Left cardiac atrium (tissue), 4 donors: ENCODE measurements at places on chromosomes 2 and 18. TPM values are rescaled to one million over a fixed set of nuclear protein-coding genes. Genes with fewer than 3 reads are reported as not detected.

The SATB2 gene
- 2.4 TPM for total RNA-seq

The CHRNG gene
- not detected for total RNA-seq

The CASP8 gene
- total RNA-seq, result 5.4 TPM

The PSMA8 gene
- not detected for total RNA-seq

The ANTXR1 gene
- 39.9 TPM for total RNA-seq

The LRP1B gene
- 1.2 TPM for total RNA-seq

The C2orf81 gene
- total RNA-seq, result 0.59 TPM

The TDRD15 gene
- total RNA-seq, result not detected

The MREG gene
- total RNA-seq, result 1.1 TPM

The RIF1 gene
- total RNA-seq, result 17.3 TPM

The ME2 gene
- total RNA-seq, result 88.1 TPM

- no peak for DNase-seq
Observed at GRCh38 chr2:55152475-55153412, 79.3 kb downstream of the CLHC1 start.

DNA sequence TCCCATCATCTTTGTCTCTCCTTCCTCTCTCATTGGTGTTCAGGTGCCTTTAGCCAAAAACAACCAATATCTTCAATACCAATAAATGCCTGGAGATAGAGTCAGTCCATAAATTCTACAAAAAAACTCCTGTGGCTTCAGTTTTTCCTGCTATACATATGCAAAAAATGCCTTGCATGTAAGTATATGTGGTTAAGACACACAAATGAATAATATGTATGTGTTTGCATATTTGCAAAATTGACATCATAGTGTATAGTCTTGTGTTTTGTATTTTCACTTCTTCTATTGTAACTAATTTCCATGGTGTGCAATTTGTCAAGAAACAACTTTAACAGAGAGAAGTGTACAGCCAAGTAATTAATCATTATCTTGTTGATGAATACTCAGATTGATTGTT, 115.5 kb downstream of the NYAP2 start:
- no peak for DNase-seq

GRCh38 chr2:188076149-188077056, 215.3 kb upstream of the GULP1 start:
- no peak for DNase-seq

DNA sequence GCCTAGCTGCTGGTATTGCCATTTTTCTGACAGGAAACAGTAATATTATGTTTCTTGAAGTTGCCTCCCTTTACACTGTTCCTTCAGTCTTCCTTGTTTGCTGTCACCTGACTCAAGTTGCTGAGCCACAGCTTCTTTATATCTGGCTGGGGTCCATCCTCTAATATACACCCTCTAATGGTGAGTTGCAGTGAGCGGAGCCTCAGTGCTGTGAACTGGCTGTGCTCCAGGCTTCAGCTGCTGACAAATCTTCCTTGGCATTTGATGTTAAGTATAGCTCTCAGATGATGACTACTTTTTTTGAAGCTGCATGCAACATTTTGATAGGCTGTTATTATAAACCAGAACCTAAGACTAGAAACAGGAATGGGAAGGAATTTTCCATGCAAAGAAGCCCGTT, 366.7 kb downstream of the NUP35 start:
- DNase-seq, result peak; percentile 28

GRCh38 chr2:37375741-37376288, 31.4 kb downstream of the QPCT start:
- no peak for DNase-seq

DNA sequence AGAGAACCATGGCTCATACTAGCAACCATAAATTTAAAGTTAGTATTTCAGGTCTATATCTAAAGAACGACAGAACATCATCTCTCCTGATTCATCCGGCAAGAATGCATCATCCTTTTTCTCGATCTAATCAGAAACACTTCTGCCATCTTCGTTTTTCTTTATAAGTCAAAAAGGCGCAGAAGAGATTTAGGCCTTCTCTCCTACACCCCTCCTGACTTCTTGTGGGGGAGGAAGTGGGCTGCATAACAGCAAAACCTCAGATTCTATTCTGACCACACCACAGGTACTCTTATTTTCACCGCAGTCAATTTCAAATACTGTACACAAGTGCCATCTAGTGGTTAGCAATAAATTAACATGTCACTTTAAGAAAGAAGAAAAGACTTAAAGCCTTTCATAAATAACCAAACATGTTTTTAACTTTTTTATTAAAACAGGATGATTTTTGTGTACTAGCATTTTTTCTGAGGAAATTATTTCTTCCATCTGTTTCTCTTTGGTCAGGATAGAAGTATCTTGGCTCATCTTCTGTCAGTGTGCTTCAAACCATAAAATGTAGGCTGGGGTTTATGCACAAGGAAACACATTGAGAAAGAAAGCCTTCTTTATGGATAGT, 48.4 kb upstream of the PIK3C3 start:
- no peak for DNase-seq
